T-cell (primary cell): ENCODE measurements at places on chromosomes 2 and 18.
A peak's percentile ranks its signal among the peaks of the same experiment; 100 is the strongest.

GRCh38 chr2:85915606-85916303 is 27.0 kb upstream of the ST3GAL5 start:
- H3K4me1 ChIP-seq: no peaks in the 10 kb centered on the region
- DNase-seq: no peak
- H3K36me3 ChIP-seq: no peaks in the 10 kb centered on the region
- no peak overlapping the region for H3K27ac ChIP-seq
- no peaks in the 10 kb centered on the region for H3K27me3 ChIP-seq

DNA sequence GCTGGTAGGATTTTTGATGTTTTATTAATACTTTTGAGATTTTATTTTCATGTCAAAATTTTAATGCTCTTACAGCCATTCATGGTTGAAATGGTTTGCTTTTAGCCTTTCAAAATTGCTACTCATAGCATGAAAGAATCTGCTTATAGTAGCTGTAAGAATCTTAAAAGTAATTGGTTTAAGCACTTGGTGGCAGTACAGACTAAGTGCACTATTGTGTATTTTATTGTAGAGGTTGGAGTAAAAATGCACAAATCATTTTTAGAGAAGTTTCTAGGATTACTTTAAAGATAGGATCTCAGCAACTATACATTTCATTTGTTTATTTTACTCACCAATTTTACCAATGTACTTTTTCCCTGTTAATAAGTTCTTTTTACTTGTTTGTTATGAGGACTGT is 205.8 kb downstream of the SPAG16 start:
- H3K36me3 ChIP-seq: no peaks in the 10 kb centered on the region
- no peak for DNase-seq
- H3K4me1 ChIP-seq: no peaks in the 10 kb centered on the region
- H3K27ac ChIP-seq: no peak overlapping the region

- no peaks in the 10 kb centered on the region for H3K4me1 ChIP-seq
- no peak for DNase-seq
- H3K27ac ChIP-seq: no peak overlapping the region
- H3K4me3 ChIP-seq: no peak overlapping the region
- H3K27me3 ChIP-seq: no peaks in the 10 kb centered on the region
- no peaks in the 10 kb centered on the region for H3K36me3 ChIP-seq
Measured at GRCh38 chr2:72797740-72798139, 28.1 kb downstream of the EXOC6B start.

DNA sequence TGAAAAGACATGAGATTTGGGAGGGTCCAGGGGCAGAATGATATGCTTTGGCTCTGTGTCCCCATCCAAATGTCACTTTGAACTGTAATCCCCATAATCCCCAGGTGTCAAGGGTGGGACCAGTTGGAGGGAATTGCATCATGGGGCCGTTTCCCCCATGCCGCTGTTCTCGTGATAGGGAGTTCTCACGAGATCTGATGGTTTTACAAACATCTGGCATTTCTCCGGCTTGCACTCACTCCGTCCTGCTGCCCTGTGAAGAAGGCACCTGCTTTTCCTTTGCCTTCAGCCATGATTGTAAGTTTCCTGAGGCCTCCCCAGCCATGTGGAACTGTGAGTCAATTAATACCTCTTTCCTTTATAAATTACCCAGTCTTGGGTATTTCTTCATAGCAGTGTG is 51.4 kb downstream of the LPIN1 start:
- H3K4me3 ChIP-seq: no peak overlapping the region
- H3K27ac ChIP-seq: no peak overlapping the region
- DNase-seq: no peak
- H3K27me3 ChIP-seq: no peaks in the 10 kb centered on the region

- no peaks in the 10 kb centered on the region for H3K36me3 ChIP-seq
- DNase-seq: no peak
- H3K27ac ChIP-seq: no peak within 1 kb of the TSS
- peaks cover 30% of the 10 kb centered on the region for H3K4me1 ChIP-seq
- H3K27me3 ChIP-seq: peaks cover 79% of the 10 kb centered on the region
Measured at GRCh38 chr2:176128982-176129796, at the start of gene HOXD8. Gene HOXD8 (plus strand): TSS chr2:176129705. CDS start chr2:176130367, 662 bp downstream.

DNA sequence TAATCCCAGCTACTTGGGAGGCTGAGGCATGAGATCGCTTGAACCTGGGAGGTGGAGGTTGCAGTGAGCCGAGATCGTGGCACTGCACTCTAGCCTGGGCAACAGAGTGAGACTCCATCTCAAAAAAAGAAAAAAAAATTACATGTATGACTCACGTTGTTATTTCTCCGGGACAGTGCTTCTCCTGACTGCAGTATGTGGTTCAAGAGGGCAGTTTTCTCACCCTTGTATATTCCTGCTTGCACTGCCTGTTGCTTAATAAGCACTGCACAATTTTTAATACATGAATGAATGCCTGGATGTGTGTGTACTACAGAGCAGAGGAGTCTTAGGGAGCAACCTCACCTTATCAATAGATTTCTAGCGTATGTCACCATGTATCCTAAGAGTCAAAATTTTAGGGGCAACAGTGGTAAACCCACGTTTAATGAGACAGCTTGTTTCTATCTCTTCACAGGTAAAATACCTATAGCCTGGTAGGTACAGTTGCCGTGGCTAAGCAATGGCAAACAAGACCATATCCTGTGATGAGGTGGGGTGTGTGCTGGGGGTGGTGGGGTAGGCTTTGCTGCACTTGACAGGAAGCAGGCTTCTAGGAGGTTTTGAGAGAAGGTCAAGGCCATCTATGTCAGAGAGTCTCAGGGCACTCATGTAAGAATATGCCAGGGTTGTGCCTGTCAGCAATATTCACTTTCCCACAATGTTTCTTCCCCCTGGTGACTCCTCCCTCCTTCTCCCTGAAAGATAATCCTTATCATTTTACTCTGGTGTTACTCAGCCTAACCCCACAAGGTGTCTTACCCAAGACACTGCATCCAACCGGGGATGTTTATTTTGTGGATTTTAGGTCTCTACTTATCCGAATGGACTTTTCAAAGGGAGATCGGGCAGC is 36.9 kb upstream of the MEX3C start:
- H3K36me3 ChIP-seq: no peaks in the 10 kb centered on the region
- no peak overlapping the region for H3K27ac ChIP-seq
- H3K4me3 ChIP-seq: no peak overlapping the region
- no peaks in the 10 kb centered on the region for H3K4me1 ChIP-seq
- no peaks in the 10 kb centered on the region for H3K27me3 ChIP-seq
- no peak for DNase-seq

DNA sequence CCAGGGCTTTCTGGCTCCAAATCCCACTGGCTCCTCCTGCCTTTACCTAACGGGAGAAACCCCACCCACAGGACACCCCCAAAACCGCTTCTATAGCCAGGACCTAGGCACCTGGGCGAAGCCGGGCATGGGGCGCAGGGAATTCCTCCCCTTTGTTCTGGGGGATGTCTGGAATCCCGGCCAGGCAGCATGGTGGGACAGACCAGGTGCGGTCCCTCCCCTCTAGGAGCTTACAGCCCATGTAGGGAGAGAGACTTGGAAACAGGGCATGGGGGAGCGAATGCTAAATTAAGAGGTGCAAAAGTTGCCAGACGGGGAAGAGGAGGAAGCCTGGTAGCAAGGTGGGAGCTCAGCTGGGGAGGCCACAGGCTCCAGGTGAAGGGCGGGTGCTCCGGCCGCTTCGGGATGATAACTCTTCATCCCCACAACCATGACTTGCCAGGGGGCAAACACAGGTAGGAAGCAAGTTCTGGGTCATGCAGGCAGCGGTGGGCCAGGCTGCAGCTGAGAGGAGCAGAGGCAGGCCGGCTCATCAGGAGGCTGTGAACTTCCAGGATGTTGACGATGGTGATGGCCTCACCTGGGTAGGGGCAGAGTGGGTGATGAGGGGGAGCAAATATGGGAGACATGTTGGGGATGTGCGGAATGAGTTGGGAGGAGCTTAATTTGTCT is 1.3 kb downstream of the TMEM37 start:
- H3K27ac ChIP-seq: no peak overlapping the region
- no peak overlapping the region for H3K4me3 ChIP-seq
- H3K4me1 ChIP-seq: no peaks in the 10 kb centered on the region
- no peaks in the 10 kb centered on the region for H3K36me3 ChIP-seq

DNA sequence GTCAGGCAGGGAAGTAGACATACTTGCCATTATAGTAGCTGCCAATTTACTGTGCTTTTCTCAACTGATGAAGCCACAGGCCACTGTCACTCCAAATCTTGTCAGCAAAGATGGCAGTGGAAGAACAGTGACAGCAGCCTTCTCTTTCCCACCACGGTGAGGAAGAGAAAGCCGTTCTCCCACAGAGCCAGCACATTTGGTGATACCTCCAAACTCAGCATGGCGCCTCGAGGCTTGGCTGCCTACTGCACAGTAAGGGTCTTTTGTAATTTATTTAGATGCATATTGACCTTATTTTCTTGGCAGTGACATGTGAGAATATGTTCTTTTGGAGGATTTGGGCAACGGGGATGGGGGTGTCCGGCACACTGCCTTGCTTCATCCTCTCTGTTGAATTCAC is 117.2 kb upstream of the CDH20 start:
- H3K27ac ChIP-seq: no peak overlapping the region
- H3K4me3 ChIP-seq: no peak overlapping the region
- H3K36me3 ChIP-seq: no peaks in the 10 kb centered on the region
- no peaks in the 10 kb centered on the region for H3K27me3 ChIP-seq

DNA sequence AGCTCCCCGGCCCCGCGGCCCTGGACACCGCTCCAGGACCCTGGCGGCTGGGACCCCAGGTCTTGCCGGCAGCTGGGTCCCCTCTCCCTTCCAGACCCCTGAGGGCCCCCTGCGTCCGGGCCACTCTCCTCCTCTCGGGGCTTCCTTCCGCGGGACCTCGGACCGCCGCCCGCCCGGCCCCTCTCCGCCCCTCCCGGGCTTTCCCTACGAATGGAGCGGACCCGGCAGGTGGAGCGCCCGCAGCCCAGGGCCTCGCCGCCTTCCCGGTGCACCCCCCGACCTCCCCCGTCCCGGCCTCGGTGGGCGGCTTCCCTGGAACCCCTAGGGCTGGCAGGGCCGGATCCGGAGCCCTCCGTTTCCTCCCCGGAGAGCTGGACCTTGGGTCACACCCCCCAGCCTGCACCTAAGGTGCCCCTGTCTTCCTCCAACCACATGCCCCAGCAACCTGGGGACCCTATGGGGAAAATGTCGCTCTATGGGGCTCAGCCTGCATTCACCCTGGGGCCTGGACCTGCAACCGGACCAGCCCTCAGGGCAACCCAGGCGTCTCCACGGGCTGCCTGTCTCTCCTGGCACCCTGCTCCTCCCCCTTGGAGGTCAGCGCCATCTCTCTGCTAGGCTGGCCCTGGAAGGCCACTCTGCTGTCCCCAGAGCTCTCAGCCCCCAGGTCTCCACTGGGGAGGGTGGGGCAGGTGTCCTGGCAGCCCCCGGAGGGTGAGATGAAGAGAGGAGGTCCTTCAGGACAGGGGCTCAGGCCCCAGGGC is 730 bp downstream of the B3GNT7 start:
- H3K27me3 ChIP-seq: no peaks in the 10 kb centered on the region
- no peak for DNase-seq
- peaks cover 31% of the 10 kb centered on the region for H3K4me1 ChIP-seq

- H3K4me3 ChIP-seq: no peak overlapping the region
- no peaks in the 10 kb centered on the region for H3K36me3 ChIP-seq
- H3K27me3 ChIP-seq: no peaks in the 10 kb centered on the region
- peak; percentile 14 for DNase-seq
Measured at GRCh38 chr2:88874063-88874657, 182.7 kb downstream of the RPIA start.

DNA sequence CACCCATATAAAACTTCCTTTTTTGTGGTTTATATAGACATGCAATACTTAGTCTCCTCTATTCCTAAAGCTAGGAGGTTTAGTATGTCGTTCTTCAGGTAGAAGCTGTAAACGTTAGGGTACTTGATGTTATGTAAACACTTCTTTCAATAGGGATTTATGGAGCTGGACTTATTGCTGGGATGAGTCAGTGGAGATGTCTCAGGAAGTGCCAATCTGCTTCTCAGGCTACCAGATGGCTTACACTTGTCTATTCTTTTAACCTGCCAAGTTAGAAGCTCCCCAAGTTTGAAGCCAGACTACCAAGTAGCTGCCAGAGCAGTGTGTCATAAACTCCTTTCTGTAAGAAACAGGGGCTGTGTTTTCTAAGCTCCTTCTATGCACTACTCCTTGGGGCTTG is 756.5 kb upstream of the LRRTM1 start:
- H3K27me3 ChIP-seq: no peaks in the 10 kb centered on the region
- no peaks in the 10 kb centered on the region for H3K4me1 ChIP-seq
- H3K27ac ChIP-seq: no peak overlapping the region

- H3K36me3 ChIP-seq: no peaks in the 10 kb centered on the region
- H3K27me3 ChIP-seq: peaks cover 7% of the 10 kb centered on the region
- H3K27ac ChIP-seq: no peak overlapping the region
- no peak for DNase-seq
Measured at GRCh38 chr2:172674034-172674967, 61.3 kb upstream of the RAPGEF4 start.

DNA sequence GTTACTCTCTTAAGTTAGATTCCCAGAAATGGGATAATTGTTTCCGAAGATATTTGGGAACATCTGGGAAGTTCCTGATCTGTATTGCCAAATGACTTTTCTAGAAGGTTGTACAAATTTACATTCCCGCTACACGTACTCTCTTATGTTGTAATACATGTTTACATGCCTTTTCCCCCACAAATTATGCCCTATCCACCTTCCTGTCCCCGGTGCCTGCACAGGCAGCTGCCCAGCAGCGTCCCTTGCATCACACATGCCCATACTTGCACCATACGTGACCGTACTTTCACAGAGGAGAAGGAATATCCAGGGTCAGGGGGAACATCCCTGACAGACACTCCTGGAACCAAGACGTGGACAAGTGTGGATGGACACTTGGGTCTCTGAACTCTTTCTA is 24.2 kb upstream of the KLF11 start:
- no peaks in the 10 kb centered on the region for H3K36me3 ChIP-seq
- no peaks in the 10 kb centered on the region for H3K27me3 ChIP-seq
- H3K4me1 ChIP-seq: no peaks in the 10 kb centered on the region
- H3K27ac ChIP-seq: no peak overlapping the region

GRCh38 chr2:28142386-28142785 is 250.3 kb upstream of the FOSL2 start:
- no peak overlapping the region for H3K27ac ChIP-seq
- no peaks in the 10 kb centered on the region for H3K27me3 ChIP-seq
- no peak for DNase-seq
- H3K4me1 ChIP-seq: no peaks in the 10 kb centered on the region
- H3K4me3 ChIP-seq: no peak overlapping the region

DNA sequence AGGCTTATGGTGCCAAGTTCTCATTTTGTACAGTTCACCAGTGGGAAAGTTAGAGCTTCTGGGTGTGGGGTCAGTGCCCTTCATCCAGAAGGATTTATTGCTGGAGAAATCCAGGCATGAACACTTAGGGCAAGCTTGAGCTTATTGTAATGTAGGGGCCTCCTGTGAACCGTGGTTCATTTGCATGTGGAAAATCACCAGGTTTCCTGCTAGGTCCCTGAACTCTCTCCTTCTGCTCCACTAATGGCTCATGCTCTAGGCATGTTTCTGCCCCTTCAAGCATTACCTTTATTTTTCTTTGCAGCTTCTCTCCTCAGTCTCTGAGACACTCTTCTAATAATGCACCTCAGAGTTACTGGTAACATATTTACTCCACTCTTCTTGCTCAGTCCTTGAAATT is 79.3 kb upstream of the FAM98A start:
- H3K4me1 ChIP-seq: no peaks in the 10 kb centered on the region
- H3K36me3 ChIP-seq: no peaks in the 10 kb centered on the region
- DNase-seq: no peak
- H3K4me3 ChIP-seq: no peak overlapping the region
